Muscle of arm (tissue), 14 donors: ENCODE measurements at places on chromosomes 16 and 17. TPM values are rescaled to one million over a fixed set of nuclear protein-coding genes. Genes with fewer than 3 reads are reported as not detected.
A peak's percentile ranks its signal among the peaks of the same experiment; 100 is the strongest.

GRCh38 chr16:65015599-65015998 is 106.3 kb downstream of the CDH11 start:
- DNase-seq, result no peak

DNA sequence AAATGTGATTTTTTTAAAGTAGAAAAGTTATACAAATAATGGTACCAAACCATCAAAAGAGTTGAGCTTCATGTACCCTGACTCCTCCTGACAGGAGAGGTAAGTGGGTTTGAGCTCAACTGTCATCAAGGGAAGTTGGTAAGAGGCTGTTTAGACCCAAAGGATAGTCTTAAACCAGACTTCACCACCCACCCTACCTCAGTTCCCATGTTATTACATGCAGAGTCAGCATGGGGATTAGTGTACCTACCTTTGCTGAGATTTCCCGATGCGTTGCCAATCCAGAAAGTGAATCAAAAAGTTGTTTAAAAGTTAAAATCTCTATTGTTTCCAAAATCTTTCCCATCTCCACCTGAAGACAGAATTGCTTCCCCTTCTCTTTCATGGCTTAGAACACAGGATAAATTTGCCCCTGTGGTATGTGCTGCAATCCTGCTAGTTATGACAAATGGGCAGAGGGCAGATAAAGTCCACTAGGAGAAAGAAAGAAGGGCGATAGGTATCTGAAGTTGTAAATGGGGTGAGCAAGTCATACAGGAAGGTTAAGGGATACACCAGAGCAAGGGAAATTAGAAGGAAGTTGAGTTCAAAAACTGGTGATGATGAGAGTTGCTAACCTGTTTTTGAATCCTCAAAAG is 72.8 kb downstream of the NEUROD2 start:
- DNase-seq, result no peak

DNA sequence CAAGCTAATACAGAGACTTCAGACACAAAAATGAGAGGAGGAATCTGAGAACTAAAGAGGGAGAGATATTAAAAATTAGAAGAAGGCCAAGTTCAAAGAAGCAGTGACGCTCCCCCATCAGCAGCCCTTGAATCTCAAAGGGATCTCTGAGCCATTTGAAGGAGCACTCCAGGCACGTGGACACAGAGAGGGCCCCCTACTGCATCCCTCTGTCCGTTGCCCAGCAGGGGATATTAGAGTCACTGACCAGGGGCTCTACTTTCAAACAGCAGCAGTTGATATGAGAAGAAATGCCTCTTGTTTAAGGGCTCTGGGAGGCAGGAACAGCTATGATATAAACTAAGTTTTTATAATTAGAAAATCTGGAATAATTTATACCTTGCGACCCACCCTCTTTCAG is 479.0 kb upstream of the SALL1 start:
- no peak for DNase-seq

C16orf89 gene
- 0.41 TPM for polyA plus RNA-seq

ZG16B gene
- polyA plus RNA-seq, result 0.24 TPM

DNA sequence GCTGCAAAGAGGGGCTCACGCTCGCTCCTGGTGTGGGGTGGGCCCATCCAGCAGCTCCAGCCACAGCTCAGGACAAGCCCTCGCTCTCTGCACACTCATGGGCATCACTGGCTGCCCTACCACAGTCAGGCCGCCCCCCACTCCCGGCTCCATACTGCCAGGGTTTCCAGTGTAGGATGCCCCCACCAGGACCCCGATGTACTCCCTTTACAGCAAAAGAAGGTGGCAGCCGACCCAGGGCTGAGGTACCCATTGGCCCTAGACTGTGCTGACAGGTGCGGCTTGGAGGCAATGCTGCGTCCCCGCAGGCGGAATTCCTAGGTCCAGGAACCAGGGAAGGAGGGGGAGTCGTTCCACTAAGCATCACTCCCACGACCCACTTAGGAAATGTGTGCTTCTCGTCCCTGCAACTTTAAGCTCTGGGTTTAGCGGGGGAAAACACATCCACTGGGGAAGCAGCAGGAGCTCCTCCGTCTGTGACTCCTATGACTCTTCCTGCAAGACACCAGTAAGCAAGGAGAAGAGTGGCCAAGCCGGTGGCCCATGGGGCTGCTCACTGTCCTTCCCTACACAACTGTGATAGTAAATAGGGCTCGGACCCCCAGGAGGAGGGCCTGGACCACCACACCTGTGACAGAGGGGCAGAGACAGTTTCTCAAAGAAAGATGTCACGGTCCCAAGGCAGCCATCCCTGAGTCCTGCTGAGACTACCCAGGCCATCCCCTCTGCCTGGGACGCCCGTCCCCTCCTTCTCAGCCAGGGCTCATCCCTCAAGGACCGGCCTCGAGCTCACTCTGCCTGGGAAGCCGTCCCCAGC is 13.1 kb downstream of the CORO7 start:
- no peak for DNase-seq

DNA sequence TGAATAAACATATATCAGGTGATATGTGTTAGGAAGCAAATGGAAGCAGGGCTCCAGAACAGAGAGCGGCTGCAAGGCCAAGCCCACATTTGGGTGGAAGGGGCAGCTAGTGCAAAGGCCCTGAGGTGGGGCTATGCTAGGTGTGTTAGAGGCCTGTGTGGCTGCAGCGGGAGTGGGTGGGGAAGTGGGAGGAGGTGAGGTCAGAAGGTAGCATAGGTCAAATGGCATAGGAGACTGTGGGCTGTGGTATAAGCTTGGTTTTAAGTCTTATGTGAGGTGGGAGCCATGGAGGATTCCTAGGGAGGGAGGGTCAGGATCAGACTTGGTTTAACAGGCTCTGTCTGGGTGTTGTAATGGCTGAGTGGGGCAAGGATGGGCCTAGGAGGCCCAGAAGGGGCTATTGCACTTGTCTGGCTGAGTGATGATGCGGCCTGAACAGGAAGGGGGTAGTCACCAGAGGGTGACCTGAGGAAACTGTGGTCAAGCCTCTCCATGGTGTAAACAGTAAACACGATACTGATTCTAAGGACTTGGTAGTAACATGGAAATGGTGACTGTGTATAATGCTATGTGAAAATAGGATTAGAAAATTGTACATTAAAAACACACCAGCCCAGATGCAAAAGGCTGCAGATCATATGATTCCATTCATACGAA is 31.1 kb downstream of the RAI1 start:
- no peak for DNase-seq

- DNase-seq, result no peak
These were observed 328.5 kb downstream of the SLC39A11 start for GRCh38 chr17:72763981-72764380.

DNA sequence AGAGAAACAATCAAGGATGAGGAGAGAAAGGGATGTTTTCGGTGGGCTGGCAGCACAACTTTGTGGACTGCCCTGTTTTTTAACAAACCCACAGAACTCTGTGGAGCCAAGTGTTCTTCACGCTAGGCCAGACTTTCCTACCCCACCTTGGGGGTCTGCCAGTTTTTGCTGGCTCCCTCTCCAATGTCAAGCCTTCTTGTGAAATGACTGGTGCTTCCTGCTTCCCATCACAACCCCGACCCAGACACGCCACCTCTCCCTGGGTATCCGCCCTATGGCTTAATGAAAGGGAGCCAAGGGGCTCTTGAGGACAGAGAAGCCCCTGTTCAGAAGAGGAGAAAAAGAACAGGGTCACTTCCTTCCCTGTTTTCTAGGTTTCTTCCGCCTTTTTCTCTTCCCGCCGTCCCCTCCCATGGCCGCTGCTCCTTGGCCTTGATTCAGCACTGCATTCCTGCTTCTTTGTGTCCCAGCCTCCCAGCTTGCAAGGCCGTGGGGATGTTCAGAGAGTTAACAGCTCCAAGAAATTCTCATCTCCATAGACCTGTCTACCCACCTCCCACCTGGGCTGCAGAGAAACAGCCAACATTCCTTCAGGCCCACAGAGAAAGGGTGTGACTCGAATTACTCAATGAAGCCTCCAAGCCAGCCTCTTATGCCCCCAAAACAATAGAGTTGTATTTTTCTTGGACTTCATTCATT is 16.5 kb upstream of the SOX9 start:
- no peak for DNase-seq

DNA sequence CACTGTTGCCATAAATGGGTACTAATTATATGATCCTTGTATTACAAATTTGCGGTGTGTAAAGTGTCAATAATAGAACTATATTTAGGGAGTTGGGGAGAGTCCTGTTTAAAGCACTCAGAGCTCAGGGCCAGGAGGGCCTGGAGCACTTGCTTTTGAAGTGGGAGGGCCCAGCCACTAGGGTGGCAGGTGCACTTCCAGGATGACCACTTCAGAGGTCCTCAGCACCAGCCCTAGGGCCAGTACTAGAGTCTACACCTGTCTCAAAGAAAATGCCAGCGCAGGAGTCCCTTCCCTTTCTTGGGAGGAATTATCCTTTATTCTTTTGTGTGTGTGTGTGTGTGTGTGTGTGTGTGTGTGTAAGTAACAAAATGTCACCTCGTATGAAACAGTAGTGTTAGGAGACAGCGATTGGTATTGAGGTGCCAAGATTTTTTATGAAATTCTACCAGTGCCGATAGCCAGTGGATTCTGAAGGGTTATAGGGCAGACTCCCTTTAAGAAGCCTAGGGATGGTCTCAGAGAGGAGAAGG is 31.9 kb downstream of the MYO18A start:
- DNase-seq, result no peak

DNA sequence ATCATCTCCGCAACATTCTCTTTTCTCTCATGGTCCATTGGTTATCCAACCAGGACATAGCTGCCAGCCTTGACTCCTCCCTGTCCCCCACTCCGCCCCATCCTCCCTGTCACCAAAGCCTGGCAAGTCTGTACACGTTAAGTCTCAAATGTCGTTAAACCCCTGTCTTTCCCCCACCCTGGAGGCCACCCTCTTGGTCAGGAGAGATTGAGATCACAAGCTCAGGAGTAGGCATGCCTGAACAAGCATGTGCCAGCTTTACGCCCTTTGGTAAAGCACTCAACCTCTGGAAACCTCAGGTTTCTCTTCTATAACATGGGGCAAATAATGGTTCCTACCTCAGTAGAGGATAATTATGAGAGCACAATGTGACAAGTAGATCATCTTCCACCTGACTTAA is 38.1 kb upstream of the CCL1 start:
- DNase-seq, result no peak

GRCh38 chr17:63714550-63715277 is 14.8 kb upstream of the LIMD2 start:
- DNase-seq, result no peak

GRCh38 chr16:30924913-30925631 is 1.7 kb downstream of the FBXL19 start:
- DNase-seq, result no peak

TPSD1 gene
- 0.34 TPM for polyA plus RNA-seq

GRCh38 chr16:70483426-70483825 is 29.0 kb downstream of the FCSK start:
- DNase-seq, result no peak

GRCh38 chr16:25563700-25564099 is 128.1 kb upstream of the HS3ST4 start:
- DNase-seq, result no peak

- DNase-seq, result no peak
These were observed 59.9 kb upstream of the MARCHF10 start for GRCh38 chr17:62868008-62868407.

ABCA10 gene
- 4.2 TPM for polyA plus RNA-seq

RAB26 gene
- polyA plus RNA-seq, result 1.9 TPM

TM4SF5 gene
- polyA plus RNA-seq, result not detected

GRCh38 chr17:21379080-21379711 is 3.0 kb downstream of the KCNJ12 start:
- no peak for DNase-seq

DNA sequence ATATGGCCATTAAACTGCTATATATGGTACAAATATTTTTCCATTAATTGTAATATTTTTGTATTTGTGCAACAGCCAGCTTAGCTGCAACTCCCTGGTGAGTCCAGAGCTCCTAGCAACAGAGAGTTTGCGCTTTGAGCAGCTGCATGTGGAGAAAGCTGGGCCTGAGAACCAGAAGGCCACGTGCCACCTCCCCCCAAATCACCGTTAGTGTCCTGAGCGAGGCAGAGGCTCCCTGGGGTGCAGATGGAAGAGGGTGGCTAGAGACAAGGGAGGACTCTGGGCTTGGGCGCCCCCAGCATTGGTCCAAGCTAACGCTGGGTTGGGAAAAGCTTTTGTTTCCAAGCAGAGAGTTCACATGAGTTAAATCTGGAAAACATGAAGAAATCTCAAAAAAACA is 41.6 kb downstream of the HSBP1 start:
- peak; percentile 73 for DNase-seq

- DNase-seq, result no peak
These were observed 1.6 kb upstream of the CCL13 start for GRCh38 chr17:34354637-34355036.

DNA sequence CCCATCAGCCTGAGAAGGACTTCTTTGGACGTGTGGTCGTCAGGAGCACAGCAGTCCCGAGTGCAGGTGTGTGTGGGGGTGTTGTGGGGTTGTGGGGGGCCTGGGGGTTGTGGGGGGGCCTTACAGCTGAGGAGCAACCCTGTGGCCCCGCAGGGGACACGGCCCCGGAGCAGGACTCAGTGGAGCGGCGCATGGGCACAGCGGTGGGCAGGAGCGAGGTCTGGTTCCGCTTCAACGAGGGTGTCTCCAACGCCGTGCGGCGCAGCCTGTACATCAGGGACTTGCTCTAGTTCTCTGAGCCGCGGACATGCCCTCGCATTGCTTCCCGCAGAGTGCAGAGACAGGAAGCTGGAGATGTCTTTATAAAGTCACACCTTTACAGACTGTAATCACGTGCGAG is 2.8 kb downstream of the GNG13 start:
- DNase-seq, result no peak

CHST6 gene
- not detected for polyA plus RNA-seq

- peak; percentile 95 for DNase-seq
These were observed at the start of gene COL1A1 for GRCh38 chr17:50201276-50201854. Gene COL1A1, minus strand, starts transcription at chr17:50201631. Its CDS starts 118 bp downstream, at chr17:50201513.

DNA sequence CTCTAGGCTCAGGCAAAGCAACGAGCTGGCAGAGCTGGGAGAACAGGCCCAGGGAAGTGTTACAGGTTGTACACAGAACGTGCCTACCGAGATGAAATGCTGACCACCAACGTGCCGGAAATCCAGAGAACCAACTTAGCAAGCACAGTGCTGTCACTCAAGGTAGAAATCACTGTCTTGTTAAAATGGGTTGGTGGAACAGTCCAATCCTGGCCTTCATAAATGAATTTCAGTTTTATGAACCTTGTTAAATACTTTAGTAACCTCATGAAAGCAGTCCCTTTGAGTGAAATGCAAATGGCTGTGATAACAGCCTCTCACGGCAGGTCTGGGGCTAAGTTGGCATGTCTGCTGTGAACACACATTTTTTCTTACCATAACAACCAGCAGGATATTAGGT is 29.0 kb downstream of the ETV4 start:
- DNase-seq, result no peak

MFAP4 gene
- 437 TPM for polyA plus RNA-seq

- no peak for DNase-seq
These were observed 36.2 kb downstream of the ZNF778 start for GRCh38 chr16:89253548-89254287.

GRCh38 chr16:22648941-22649340 is 138.2 kb downstream of the NPIPB5 start:
- no peak for DNase-seq

DNA sequence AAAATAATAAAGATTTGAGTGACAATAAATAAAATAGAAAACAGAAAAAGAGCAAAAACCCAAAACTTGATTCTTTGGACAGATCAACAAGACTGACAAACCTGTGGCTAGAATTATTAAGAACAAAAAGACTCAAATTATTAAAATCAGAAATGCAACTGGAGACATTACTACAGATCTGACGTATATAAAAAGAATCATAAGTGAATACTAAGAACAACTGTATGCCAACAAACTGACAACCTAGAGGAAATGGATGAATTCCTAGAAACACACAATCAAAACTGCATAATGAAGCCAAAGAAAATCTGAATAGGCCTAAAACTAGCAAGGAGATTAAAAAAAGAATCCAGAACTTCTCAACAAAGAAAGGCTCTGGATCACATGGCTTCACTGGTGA is 47.4 kb downstream of the NETO2 start:
- no peak for DNase-seq

- DNase-seq, result peak; percentile 73
These were observed 79.0 kb downstream of the RPA1 start for GRCh38 chr17:1908699-1909309.
